Mammary epithelial cell (primary cell): ENCODE measurements at places on chromosomes 3 and 15. TPM values are rescaled to one million over a fixed set of nuclear protein-coding genes. Genes with fewer than 3 reads are reported as not detected.

Gene LTK
- not detected for total RNA-seq

Gene CFAP100
- not detected in 2 replicates for total RNA-seq

Gene ANKRD63
- total RNA-seq, result not detected

Gene SLC24A5
- not detected for total RNA-seq
